D721Med (cell line): ENCODE measurements at places on chromosomes 6 and 20.

DNA sequence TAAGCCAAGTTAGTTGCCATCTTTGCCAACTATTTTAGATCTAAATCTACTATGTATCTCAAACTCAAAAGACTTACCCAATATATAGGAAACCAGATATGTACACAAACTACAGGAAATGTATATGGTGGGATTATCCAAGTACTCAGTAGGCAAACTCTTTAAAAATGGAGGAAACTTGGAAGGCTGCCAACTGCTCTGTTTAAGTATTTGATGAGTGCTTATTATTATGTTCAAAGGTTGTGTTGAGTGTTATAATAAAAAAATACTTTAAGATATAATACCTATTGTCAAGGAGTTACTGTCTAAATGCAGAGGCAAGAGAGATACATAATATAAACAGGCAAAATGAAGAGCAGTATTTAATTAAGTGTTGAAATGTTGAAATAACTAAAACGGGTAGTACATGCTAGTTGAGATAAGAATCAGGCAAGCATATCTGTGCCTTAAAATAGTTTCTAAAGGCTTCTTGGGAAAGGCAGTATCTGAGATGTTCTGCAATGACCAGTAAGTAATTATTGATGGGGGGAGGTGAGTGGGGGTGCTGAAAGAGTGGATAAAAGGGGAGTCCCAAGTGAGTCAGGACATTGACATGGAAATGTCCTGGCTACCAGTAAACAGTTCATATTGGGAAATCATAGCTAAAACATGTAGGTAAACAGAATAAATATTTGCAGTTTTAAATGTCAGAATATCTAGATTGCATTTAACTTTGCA lies 6.5 kb upstream of the DST start:
- no peak for DNase-seq

DNA sequence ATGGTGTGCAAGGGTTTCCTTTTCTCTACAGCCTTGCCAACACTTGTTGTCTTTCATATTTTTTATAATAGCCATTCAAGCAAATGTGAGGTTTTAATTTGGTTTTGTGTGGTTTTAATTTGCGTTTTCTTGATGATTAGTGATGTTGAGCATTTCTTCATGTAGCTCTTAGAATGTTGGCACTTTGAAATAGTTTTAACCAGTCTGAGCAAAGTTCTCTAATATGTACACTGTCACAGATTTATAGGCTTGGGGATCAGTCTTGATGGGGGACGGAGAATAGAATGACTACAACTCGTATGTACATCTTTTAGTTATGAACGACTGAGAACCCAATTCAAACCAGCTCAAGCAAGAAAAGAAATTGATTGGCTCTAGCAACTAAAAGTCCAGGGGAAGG lies 1003.1 kb downstream of the KIF16B start:
- DNase-seq: no peak

GRCh38 chr6:31821301-31822035 lies 6.1 kb upstream of the HSPA1B start:
- peak; percentile 74 for DNase-seq

- no peak for DNase-seq
These were observed 20.4 kb downstream of the MAFB start for GRCh38 chr20:40668449-40669228.

DNA sequence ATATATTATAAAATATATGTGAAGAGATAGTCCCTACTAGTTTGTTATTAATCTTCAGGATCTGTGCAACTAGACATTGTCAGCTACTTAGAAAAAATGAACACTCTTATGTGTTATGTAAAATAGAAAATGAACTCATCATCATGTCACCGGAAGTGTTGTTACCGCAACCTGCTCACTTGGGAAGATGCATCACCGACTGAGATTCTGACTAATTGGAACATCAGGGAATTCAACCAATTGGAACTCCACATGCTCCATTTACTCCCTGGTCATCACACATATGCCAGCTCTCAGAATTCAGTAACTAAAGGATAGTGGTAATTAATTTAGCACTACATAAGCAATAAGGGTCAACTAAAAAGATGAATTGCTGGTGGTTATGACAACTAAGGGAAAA lies 16.7 kb upstream of the B3GAT2 start:
- no peak for DNase-seq

- DNase-seq: peak; percentile 41
These were observed at the start of gene PKIB for GRCh38 chr6:122609881-122610689. Gene PKIB (plus strand): TSS chr6:122610405. CDS start chr6:122717795, 107,390 bp downstream.

GRCh38 chr6:5531853-5532375 lies 270.6 kb downstream of the FARS2 start:
- no peak for DNase-seq

- DNase-seq: no peak
These were observed 38.7 kb upstream of the AFDN start for GRCh38 chr6:167787896-167788562.

GRCh38 chr6:108002365-108003221 lies 44.6 kb upstream of the SEC63 start:
- peak; percentile 25 for DNase-seq

DNA sequence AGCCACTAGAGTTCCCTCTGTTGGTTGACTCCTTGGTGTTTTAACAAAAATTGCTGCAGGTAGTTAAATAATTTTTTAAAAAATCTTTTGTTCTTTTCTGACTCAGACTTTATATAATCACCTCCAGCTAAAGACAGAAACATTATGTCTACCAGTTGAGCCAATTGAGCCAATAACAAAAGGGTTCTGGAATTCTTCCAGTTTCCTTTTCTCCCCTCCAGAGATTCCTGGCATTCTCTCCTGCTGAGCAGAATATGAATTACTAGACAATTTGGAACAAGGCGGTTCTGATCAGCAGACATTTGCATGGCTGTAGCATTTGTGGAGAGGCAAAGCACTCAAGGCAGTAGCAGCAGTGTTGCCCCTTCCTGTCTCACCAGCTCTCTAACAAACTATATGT lies 144.0 kb upstream of the SLC35B3 start:
- no peak for DNase-seq
